ENCODE measurements at places on chromosomes 2 and 18.

DNA sequence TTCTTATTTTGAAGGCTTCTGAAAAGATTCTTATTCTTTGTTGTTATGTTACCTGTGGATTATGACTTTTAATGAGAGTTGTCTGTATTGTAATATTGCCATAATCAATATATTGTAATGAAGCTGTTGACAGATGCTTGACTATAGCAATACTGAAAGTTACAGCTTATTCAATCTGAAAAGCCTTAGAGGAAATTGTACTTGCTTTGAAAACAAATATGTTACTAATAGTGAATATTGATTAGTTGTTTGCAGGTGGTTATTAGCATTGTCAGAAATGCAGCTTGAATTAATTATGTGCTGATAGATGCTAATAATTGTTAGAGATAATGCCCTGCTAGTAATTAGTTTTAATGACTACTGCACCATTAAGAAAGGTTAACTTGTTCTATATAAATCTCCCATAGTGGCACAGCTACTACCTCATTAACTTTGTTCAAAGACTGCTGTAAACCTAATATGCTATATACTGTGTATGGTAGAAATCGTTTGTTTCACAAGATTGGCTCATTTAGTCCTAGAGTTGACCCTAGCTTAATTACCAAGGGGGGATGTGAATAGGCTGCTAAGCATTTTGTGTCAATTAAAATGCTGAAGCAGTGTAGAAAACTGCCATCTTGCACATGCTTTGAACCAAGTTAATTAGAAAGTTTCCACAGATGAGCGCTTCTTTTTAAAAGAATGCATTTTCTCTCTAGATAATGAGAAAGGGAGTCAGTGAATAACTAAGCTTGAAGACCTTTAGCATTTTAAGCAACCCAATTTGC, 30.5 kb downstream of the SLC39A10 start:
- no peak for DNase-seq

GRCh38 chr2:166417669-166418068, 41.9 kb upstream of the SCN9A start:
- no peak for DNase-seq

- DNase-seq, result no peak
These were observed 211.8 kb downstream of the LTBP1 start for GRCh38 chr2:33158482-33159003.

- DNase-seq, result no peak
These were observed 94.9 kb downstream of the TWIST2 start for GRCh38 chr2:238942726-238943300.

DNA sequence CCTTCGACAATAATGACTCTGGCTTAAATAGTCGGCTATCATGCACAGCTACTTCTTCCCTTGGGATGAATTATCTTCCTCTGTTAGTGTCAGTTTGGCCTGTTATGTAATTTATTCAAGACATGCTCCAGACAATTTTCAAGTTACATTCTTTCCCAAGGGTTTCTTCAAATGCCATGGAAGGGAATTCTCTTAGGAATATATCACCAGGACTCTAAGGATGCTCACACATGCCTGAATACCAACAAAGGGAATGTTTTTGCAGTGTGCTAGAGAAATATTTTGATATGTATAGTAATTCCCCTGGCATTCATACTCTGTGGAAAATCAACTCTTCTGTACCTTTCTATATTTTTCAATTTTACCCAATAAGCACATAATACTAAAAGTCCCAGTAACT, 286.0 kb upstream of the KYNU start:
- DNase-seq, result no peak

DNA sequence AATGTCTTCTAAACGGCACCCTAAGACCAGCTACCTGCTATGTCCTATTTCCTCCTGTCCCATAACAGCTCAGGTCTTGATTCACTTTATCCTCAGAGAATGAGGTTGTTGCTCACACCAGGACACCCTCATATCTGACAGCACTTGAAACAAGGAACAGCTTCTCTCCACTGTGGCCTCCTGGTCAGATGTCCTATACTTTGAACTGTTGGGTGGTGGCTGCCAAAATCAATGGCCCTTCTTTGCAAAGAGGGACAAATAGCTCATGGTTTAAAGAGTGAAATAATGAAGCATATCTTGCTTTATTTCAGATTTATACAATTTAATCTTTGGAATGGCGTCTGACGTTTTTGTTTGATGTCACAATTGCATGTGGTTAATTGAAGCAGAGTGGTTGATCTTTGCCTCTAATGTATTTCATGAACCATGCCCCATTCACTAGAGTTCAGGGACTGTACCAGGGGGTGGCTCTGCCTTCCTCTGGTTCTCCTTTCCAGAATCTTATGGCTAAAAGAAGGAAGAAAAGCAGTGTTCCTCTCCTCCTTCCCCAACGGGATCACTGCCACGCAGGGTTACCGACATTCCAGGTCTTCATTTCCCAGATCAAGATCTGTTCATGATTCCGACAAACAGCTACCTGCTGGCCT, 24.1 kb upstream of the ZCCHC2 start:
- DNase-seq, result no peak

DNA sequence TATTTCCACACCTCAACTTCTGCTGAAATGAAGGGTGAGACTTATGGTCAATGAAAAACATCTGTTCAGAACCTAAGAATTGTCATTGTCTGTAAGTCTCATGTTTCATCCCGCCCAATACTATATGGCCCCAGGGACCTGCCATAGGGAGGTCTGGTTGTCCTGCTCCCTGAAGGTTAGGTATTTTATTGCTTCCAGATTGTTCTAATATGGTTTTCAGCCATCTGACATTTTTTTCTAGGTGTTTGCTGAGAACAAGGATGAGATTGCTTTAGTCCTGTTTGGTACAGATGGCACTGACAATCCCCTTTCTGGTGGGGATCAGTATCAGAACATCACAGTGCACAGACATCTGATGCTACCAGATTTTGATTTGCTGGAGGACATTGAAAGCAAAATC, 7.3 kb downstream of the XRCC5 start:
- DNase-seq, result no peak

DNA sequence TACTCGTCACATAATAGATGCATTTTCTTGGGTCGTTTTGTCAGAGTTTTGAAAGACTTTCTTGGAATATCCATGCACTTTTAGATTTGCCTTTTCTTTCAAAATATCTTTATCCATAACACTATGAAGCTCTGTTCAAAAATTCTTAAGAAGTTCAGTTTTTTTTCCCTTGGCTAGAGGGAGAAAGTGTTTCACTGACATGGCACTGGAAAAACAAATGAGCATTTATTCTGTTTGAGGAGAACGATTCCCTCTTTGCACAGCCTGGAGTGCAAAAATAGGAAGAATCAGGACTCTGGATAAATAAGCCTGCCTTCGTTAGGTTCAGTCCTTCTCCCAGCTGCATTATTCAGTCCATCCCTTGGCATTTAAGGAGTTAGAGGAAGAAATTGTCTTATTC, 91.0 kb upstream of the RPE start:
- DNase-seq, result no peak

DNA sequence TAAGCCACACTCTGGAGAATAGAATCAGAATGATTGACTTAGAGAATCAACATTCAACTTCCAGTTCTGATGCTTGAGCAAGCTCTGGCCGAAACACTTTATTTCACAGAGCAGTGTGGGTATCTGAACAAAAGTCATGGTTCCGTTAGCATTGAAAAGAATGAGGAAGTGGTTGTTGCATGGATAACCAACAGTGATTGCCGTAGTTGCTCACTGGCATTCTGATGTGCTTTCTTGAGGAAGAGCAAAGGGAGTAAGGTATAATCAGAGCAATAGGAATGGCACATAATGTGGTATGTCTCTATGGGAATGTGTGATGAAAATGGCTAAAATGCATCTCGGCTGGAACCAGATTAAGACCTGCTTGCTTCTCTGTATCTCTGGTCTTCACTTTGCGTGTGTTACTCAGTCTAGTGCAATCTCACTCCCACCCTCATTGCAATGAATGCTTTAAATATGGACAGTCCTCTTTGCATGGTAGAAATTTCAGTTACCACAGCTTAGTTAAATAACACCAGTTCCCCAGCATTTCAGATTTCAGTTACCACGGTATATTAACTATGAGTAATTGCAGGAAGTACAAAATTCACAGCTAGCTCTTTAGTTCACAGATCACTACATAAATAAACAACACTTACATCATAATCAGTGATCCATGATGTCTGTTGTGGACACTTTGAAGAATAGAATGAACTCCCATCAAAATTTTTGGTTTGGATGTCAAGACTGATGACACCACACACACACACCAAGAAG, 7.8 kb upstream of the RAB12 start:
- DNase-seq, result no peak
